ENCODE measurements at places on chromosomes 4 and X. TPM values are rescaled to one million over a fixed set of nuclear protein-coding genes. Genes with fewer than 3 reads are reported as not detected.

HTR2C gene
- total RNA-seq: not detected

TMPRSS11D gene
- not detected for total RNA-seq

ADGRG4 gene
- total RNA-seq: not detected

IL2 gene
- not detected for total RNA-seq

SNX12 gene
- 89.5 TPM for total RNA-seq

Data from adrenal gland (tissue), 19 donors.